Left renal pelvis (tissue), 4 donors: ENCODE measurements at places on chromosomes 11 and 22. TPM values are rescaled to one million over a fixed set of nuclear protein-coding genes. Genes with fewer than 3 reads are reported as not detected.

DNA sequence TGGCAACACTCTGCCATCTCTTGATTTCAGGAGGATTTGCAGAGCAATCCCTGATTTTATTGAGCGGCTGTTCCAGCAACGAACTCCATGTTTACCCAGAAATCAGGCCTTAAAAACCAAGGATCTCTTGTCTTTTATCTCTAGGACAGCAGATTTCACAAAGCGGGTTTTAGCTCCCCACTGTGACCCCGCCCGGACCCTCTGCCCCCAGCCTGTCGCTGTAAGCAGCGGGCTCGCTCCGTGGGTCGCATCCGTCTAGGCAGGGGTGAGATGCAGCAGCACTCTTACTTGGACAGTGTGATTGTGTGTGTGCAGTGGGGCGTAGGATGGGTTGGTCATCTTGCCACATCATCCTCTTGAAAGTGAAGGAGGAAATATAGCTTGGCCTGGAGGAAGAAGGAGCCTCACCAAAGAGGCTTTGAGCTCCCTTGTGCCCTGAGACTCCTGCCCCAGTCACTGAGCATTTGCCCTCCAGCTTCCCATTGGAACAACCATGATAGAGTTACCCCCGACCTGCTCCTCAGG lies 189.2 kb upstream of the TBCEL start:
- DNase-seq = no peak

- no peak for DNase-seq
These were observed 52.6 kb downstream of the TENM4 start for GRCh38 chr11:79388201-79388600.

GRCh38 chr11:73760135-73760678 lies 667 bp downstream of the RAB6A start:
- DNase-seq = peak; percentile 18

The PGA5 gene
- polyA plus RNA-seq = 0.43 TPM

- DNase-seq = no peak
These were observed 57.6 kb downstream of the TNRC6B start for GRCh38 chr22:40235308-40235707.

The ARHGAP42 gene
- 26.4 TPM for polyA plus RNA-seq

- peak; percentile 91 for DNase-seq
These were observed 39.6 kb downstream of the NUMA1 start for GRCh38 chr11:72040491-72041363.

The RTN4R gene
- polyA plus RNA-seq = 4.5 TPM

DNA sequence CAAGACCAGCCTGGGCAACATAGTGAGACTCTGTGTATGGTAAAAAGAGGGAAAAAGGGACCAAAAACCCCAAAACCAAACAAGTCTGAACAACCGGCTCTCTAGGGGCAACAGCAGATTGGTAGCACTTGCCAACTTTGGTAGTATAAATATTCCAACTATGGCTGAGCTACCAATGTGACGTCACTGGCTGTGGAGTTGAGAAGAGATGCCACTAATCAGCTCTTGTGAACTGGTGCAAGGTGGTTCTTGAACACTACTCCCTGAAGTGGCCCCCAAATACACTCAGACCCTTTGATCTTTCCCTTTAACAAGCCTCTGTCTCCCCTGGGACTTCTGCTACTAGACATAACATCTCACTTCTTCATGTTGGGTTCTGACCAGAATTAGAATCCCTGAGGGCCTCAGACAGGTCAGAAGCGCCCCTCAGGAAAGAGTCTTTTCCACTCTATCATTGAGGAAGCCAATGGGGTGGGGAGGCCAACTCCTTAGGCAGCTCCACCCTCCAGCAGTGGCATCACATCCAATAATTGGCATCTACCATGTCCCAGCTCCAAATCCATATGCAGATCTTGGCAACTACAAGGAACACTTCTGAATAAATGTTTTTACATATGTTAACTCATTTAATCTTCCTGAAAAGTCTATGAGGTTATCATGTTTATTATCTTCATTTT lies 49.2 kb downstream of the RPL27A start:
- DNase-seq = no peak
